Metanephros (tissue), 2 donors: ENCODE measurements at places on chromosomes 13 and 19. TPM values are rescaled to one million over a fixed set of nuclear protein-coding genes. Genes with fewer than 3 reads are reported as not detected.

The CA11 gene
- 3.5 TPM for total RNA-seq

The CCNA1 gene
- total RNA-seq: 0.58 TPM

The SLITRK5 gene
- 1.3 TPM for total RNA-seq

The KLK10 gene
- 0.76 TPM for total RNA-seq

The ZNF541 gene
- 0.18 TPM for total RNA-seq

The S1PR4 gene
- total RNA-seq: 4.8 TPM

The MUC16 gene
- total RNA-seq: 0.06 TPM

The ZIC2 gene
- total RNA-seq: 0.12 TPM

The TUBA3C gene
- total RNA-seq: not detected

The IGFL1 gene
- total RNA-seq: not detected

The CEACAM16 gene
- total RNA-seq: not detected

The ZBTB7A gene
- 23.2 TPM for total RNA-seq

The NAXD gene
- total RNA-seq: 33.3 TPM

The C1QTNF9B gene
- total RNA-seq: not detected

The RYR1 gene
- total RNA-seq: 107 TPM

The LILRB2 gene
- total RNA-seq: 4.2 TPM

The HIPK4 gene
- 0.06 TPM for total RNA-seq

The PPP1R37 gene
- total RNA-seq: 34.4 TPM

The CPB2 gene
- total RNA-seq: not detected

The ZNF814 gene
- total RNA-seq: 29.7 TPM

The RBM42 gene
- 40.6 TPM for total RNA-seq

The GRK1 gene
- not detected for total RNA-seq

The ARL11 gene
- 1.1 TPM for total RNA-seq

The PEAK3 gene
- 0.47 TPM for total RNA-seq

The TUBB4A gene
- total RNA-seq: 17.9 TPM

The SLC15A1 gene
- 6.2 TPM for total RNA-seq

The NKPD1 gene
- total RNA-seq: 0.12 TPM

The MED4 gene
- 26.7 TPM for total RNA-seq

The CACNG7 gene
- 0.76 TPM for total RNA-seq

The ZNF382 gene
- 14.8 TPM for total RNA-seq

The ZDHHC20 gene
- total RNA-seq: 51.6 TPM

The NLRP4 gene
- total RNA-seq: not detected

The CBARP gene
- 2.3 TPM for total RNA-seq

The FLT3LG gene
- total RNA-seq: 3.1 TPM

The ALKBH6 gene
- total RNA-seq: 10.3 TPM

The ZNF540 gene
- 1.9 TPM for total RNA-seq

The MEF2B gene
- 0.18 TPM for total RNA-seq

The ADM5 gene
- total RNA-seq: 0.76 TPM

The SDHAF1 gene
- total RNA-seq: 15.9 TPM

The C19orf53 gene
- total RNA-seq: 48.1 TPM

The IZUMO4 gene
- 8.6 TPM for total RNA-seq

The SUGP2 gene
- total RNA-seq: 55.1 TPM

The RDH8 gene
- total RNA-seq: not detected

The GTF2F2 gene
- total RNA-seq: 12.1 TPM
